Naive thymus-derived CD8-positive, alpha-beta T cell (primary cell): ENCODE measurements at places on chromosomes 3 and 15.
A peak's percentile ranks its signal among the peaks of the same experiment; 100 is the strongest.

GRCh38 chr15:65731926-65732325 lies 60.2 kb downstream of the DENND4A start:
- no peak for DNase-seq

GRCh38 chr15:80467311-80467714 lies 63.1 kb downstream of the ARNT2 start:
- DNase-seq, result no peak

GRCh38 chr3:43331381-43331780 lies 45.0 kb downstream of the SNRK start:
- DNase-seq, result no peak

- DNase-seq, result no peak
Observed at GRCh38 chr3:73484656-73485248, 140.0 kb downstream of the PDZRN3 start.

- DNase-seq, result peak; percentile 54
Observed at GRCh38 chr3:157128771-157129681, 30.9 kb downstream of the CCNL1 start.

GRCh38 chr15:27705056-27705455 lies 394.1 kb downstream of the OCA2 start:
- DNase-seq, result no peak

DNA sequence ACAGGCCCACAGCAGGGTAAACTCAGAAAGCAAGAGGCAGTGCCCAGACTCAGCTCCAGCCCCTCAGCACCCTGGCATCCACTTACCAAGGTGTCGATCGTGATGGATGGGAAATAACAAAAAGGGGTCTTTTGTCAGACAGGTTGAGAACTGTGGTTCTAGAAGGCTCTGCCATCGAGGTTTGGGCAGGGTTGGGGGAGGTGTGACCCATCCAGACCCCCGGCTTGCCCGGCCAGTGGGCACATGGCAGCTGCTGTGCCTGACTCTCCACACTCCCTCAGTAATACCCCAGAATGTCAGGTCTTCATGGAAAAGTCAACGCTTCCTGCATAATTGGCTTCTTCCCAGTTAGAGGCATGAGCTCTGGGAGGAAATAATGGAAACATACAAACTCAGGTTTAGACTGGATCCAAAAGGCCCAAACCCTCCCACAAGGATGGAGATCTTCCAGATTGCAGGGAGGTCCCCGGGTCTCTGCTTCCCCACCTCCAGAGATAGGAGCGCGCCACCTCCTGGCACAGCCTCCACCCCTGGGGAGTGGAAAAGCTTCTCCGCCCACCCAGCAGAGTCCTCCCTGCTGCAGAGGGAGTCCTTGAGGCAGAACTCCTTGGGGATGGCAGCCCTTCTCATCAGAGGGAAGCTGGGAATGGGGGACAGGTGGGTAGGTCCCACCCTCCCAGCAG lies 149.8 kb upstream of the IQSEC1 start:
- no peak for DNase-seq

- DNase-seq, result no peak
Observed at GRCh38 chr15:72196409-72197040, 1.1 kb downstream of the GRAMD2A start.

DNA sequence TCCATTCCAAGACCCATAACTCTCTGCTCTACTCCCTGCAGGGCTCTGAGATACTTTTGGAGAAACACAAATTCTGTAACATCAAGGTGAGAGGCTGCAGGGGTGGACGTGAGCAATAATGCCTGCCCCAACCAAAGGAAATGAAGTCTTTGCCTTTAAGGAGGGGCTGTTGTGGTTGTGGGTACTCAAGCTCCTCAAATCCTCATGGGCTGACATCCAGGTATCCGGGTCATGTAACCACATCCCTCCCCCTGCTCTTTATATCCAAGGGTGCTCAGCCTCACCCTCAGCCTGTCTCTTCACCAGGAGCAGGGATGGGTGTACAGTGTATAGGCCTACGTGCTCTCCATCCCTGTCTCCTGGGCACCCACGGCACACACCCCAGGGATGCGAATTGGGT lies 32.3 kb downstream of the NOX5 start:
- DNase-seq, result no peak

- DNase-seq, result no peak
Observed at GRCh38 chr3:47022641-47023071, 43.2 kb downstream of the NBEAL2 start.

GRCh38 chr3:100205171-100205570 lies 55.6 kb upstream of the TBC1D23 start:
- no peak for DNase-seq

GRCh38 chr15:90744759-90745402 lies 27.7 kb downstream of the BLM start:
- DNase-seq, result no peak

- no peak for DNase-seq
Observed at GRCh38 chr3:42052132-42052483, 39.0 kb upstream of the TRAK1 start.

GRCh38 chr15:74951006-74951405 lies 5.6 kb downstream of the RPP25 start:
- no peak for DNase-seq

GRCh38 chr3:171994646-171995428 lies 44.5 kb upstream of the FNDC3B start:
- no peak for DNase-seq

- no peak for DNase-seq
Observed at GRCh38 chr15:68163191-68163590, 41.9 kb downstream of the CALML4 start.

DNA sequence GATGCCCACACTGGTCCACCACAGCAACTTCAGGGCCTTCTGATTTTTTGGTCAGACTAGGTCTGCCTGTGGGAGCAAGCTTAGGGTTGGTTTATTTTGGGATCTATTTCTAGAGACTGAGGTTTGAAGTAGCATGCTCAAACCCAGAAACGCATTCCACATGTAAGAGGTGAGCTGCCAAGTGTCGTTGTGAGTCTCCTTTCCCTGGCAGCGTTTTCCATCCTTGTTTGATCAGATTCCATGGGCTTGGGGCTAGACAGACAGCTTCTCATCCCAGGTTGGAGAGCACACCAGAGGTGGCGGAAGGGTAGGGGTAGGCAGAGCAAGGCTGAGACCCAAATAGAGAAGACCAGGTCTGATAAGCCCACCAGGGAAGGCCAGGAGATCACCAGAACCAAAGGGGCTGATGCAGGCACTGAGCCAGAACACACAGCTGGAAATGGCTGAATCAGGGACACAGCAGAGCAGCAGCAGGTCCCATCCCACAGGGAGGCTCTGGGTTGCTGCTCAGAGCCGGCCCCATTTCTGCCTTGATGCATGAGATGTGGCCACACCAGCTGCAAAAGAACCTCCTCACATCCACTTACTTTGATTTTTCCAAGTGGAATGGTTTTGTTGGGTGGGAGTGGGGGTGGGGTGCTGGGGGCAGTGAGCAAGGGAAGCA lies 186.8 kb downstream of the THSD4 start:
- DNase-seq, result no peak
